ENCODE measurements at places on chromosomes 1 and 21.

DNA sequence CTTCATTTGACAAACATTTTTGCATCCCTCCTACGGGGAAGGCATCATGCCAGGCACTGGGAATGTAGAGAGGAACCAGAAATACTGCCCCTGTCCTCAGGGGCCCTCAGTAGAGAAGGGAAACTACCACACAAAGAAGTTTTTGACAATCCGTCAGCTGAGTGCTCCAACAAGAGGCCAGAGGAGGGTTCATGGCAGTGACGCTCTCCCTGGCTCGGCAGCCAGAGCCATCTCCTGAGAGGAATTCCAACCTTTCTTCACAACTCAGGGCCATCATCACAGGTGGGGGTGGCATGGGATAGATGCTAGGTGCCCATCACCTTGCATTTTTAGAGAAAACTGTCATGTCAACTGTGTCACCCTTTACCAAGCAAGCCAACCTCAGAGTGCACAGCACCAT, 154.1 kb downstream of the HIVEP3 start:
- DNase-seq: no peak

GRCh38 chr1:16189003-16189402, 23.4 kb downstream of the ARHGEF19 start:
- DNase-seq: no peak

- DNase-seq: no peak
Observed at GRCh38 chr1:61397935-61398334, 315.6 kb downstream of the NFIA start.

DNA sequence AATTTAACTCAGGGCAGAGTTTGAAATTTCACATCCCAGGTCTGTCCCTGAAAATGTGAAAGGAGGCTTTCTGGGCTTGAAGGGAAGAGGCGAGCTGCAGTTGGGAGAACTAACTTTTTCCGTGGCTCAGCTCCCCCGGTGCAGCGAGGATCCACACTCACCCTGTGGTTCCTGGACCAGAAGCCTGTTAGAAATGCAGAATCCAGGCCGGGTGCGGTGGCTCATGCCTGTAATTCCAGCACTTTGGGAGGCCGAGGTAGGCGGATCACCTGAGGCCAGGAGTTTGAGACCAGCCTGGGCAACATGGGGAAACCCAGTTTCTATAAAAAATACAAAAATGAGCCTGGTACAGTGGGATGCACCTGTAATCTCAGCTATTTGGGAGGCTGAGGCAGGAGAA, 2.9 kb upstream of the DHRS3 start:
- DNase-seq: no peak

DNA sequence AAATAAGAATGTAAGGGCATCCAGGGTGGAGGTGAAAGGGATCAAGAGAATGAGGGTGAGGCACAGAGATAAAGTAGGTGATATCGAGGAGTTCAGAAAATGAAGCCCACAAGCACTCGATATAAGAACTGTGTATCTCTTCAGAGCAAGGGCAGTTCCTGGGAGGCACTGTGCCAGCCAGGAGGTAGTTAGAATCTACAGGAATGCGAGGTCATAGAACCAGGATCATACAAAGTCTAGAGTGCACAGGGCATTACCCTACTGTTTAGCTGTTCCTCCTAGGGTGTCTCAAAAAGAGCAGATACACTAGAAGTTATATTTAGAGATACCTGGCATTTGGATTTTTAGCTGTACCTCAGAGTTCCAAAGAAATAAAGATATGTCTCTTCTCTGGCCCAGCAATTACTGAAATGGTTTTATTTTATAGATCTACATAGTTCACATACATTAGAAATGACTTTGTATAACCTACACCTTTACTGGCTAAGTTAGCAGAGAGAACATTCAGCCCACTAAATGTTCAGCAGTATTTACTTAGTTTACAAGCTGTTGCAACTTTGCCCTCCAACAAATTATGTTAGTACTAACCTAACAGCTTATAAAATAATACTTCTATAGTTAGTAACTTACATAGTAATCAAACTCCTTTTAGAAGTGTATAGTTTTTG, 1.6 kb downstream of the OVAAL start:
- no peak for DNase-seq

- DNase-seq: no peak
Observed at GRCh38 chr21:33244082-33244778, 14.5 kb downstream of the IFNAR2 start.

- DNase-seq: peak; percentile 59
Observed at GRCh38 chr1:183989078-183989577, 48.4 kb downstream of the COLGALT2 start.

DNA sequence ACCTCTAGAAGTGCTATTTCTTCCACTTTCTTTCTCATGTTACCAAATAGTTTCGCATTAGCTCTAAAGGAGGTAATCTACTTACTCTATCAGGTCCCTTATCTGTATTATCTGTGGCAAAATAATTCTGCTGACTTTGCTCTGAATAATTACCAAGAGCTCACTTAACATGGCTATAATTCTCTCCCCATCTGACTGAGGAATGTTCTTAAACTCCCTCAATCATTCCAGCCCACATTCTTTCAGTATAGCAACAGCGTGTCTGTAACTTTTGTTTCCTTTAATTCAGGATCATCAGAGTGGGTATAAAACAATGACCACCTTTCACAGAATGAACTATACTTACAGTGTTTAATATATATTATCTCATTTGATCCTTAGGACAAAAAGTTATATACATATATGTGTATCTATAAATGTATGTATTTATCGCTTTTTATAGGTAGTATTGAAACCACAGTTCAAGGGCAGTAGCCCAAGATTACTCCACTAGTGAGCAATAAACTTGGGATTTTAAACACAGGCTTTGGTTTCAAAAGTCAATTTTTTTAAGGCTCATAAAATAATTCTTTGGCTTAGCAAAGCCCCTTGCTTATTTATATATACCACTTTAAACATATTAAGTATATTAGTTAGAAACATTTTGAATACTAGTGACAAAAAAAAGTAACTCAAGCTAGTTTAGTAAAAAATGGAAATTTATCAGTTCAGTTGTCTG, 36.1 kb upstream of the ST6GALNAC3 start:
- DNase-seq: no peak

- no peak for DNase-seq
Observed at GRCh38 chr1:200916681-200917080, 22.0 kb downstream of the INAVA start.

- DNase-seq: no peak
Observed at GRCh38 chr1:37274938-37275631, 199.3 kb upstream of the ZC3H12A start.

DNA sequence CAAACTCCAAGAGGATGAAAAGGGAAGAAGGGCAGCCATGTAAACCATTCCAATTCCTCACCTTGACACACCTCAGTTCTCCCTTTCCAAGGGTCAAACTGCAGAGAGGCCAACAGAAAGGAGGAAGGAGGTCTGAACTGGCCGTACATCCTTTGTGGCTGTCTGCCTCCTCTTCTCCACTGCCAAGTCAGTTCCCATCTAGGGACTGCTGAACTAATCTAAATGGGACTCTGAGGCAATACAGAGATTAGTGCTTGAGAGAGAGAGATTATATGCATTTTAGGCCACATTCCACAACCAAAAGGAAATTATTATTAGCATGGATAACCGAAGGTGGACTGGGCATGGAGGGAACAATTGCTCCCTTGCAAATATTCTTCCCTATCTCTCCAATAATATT, 2.7 kb downstream of the ARHGEF11 start:
- DNase-seq: no peak

- DNase-seq: no peak
Observed at GRCh38 chr1:27588256-27589232, 15.4 kb downstream of the AHDC1 start.

DNA sequence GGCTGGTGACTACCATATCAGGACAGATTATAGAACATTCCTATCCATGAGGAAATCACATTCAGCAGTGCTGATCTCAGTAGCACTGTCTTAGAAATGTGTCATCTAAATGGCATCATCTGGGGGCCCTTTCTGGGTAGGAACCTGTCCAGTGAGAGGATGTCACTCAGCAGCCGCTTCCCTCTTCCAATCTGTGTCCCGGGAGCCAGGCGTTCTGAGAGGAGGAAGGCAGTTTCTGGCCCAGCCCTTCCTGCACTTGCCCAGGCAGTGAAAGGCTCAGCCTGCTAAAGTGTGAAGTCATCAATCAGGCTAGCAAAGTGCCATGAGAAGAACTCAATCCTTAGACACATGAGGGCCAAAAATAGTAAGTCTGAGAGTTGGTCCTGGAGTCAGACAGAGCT, 25.6 kb downstream of the RAB4A start:
- no peak for DNase-seq

- no peak for DNase-seq
Observed at GRCh38 chr1:184806296-184806721, 51.7 kb upstream of the EDEM3 start.
